Suprapubic skin (tissue), 4 donors: ENCODE measurements at places on chromosomes 13 and 19. TPM values are rescaled to one million over a fixed set of nuclear protein-coding genes. Genes with fewer than 3 reads are reported as not detected.

- no peak for DNase-seq
Measured at GRCh38 chr13:31427151-31428100, 227.7 kb downstream of the B3GLCT start.

GRCh38 chr19:16044746-16045145 lies 31.5 kb upstream of the TPM4 start:
- no peak for DNase-seq

DNA sequence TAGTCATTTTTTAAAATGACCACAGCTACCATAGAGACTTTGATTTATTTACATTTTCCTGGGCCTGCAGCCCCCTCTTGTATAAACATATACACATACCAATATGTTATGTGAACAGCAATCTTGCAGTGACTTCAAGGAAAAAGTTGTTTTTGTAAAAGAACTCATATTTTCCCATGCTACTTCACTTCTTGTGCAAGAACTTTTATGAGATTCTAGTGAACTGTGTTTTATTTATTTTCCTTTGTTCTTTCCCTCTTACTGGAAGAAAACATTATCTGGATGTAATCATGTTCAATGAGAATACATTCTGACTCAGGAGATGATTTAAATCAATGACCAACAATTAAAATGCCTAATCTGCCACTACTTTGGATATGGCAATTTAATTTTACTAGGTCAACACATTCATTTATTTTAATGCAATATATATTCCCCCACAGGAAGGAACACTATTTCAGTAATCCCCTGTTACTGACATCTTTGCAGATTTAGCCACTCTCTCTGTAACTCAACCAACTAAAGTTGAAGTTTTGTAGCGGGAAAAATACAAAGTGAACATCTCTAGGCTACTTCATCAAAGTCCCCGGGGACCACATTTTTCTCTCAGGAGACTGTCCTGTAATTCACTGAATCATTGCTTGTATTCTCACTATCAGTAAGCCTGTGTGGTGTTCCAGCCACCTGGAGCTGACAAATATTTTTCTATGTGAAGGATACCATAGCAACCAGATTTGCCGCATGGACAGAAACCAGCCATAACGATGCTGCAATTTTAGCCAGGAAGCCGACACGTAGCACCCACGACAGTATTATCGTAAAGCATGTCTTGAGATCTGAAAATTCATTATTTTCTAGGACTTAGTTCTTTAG lies 90.5 kb downstream of the STARD13 start:
- no peak for DNase-seq

DNA sequence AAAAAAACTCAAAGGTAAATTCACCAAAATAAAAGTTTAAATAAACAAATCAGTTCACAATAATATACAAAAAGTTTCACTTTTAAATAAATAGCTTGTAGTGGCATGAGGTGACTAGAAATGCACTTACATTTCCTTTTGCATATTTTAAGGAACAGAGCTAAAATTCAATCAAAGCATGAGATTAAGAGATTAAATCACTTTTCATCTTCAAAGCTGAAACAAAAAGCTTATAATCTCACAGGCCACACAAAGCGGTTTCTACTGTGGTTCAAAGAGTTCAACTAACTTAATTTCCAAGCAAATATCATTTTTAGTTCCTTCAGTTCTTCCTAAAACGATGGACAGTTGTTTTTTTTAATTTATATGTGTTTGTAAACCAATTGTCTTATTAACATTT lies 38.9 kb downstream of the TSC22D1 start:
- no peak for DNase-seq

GRCh38 chr13:75800545-75800944 lies 164.4 kb downstream of the LMO7 start:
- DNase-seq: no peak

The PNMA8A gene
- total RNA-seq: 1.0 TPM
